ENCODE measurements at places on chromosomes 11 and 22.

GRCh38 chr22:29146771-29147170 is 58.9 kb upstream of the EMID1 start:
- DNase-seq = no peak

- DNase-seq = no peak
These were observed 4.2 kb downstream of the GRAMD1B start for GRCh38 chr11:123434262-123434661.

GRCh38 chr11:61103851-61104423 is 1.6 kb downstream of the CD5 start:
- no peak for DNase-seq

GRCh38 chr22:44604991-44605390 is 97.0 kb upstream of the PRR5 start:
- no peak for DNase-seq

GRCh38 chr11:6895010-6895409 is 2.7 kb upstream of the OR2D2 start:
- DNase-seq = no peak

GRCh38 chr11:70844387-70844786 is 408.0 kb downstream of the SHANK2 start:
- DNase-seq = no peak

- no peak for DNase-seq
These were observed 139.0 kb upstream of the NAV2 start for GRCh38 chr11:19573666-19574065.

- DNase-seq = no peak
These were observed 44.0 kb downstream of the LIF start for GRCh38 chr22:30202531-30203006.

DNA sequence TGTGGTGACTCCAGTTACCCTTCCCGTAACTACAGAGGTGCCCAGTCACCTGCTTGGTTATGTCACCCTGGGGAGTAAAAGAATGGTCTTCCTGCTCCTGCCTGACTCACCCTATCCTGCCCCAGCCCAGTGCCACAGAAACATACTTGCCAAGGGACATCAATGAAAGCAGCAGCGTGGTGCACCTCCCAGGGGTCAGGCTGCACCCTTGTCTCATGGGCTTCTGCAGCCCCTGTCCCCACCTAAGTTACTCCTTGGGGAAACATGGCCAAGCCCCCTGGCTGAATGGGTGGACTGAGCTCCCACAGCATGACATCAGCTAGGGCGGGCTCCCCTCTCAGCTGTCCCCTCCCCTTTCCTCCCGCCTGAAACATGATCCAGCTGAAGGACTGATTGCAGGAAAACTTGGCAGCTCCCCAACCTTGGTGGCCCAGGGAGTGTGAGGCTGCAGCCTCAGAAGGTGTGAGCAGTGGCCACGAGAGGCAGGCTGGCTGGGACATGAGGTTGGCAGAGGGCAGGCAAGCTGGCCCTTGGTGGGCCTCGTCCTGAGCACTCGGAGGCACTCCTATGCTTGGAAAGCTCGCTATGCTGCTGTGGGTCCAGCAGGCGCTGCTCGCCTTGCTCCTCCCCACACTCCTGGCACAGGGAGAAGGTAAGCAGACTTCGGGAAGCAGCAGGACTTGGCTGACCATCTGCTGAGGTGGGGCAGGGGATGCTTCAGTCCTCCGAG is at the start of gene HTR3A:
Gene HTR3A (plus strand): TSS at position 368 of the 730 bp plus-strand sequence. CDS start 218 bp downstream, at position 586.
- DNase-seq = no peak

DNA sequence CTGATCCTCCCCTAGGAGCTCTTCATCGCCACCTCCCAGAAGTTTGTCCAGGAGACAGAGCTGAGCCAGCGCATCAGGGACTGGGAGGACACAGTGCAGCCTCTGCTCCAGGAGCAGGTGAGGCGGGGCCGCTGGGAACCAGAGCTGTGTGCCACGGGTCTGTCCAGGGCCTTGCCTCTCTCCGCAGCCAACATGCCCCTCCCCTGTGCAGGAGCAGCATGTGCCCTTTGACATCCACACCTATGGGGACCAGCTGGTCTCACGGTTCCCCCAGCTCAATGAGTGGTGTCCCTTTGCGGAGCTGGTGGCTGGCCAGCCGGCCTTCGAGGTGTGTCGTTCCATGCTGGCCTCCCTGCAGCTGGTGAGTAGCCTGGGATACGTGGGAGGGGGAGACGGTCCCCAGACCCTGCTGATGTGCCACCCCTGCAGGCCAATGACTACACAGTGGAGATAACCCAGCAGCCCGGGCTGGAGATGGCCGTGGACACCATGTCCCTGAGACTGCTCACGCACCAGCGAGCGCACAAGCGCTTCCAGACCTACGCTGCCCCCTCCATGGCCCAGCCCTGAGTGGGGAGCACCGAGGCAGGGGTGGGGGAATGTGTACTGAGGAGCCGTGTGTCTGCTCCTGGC is 2.5 kb downstream of the SCO2 start:
- DNase-seq = no peak

DNA sequence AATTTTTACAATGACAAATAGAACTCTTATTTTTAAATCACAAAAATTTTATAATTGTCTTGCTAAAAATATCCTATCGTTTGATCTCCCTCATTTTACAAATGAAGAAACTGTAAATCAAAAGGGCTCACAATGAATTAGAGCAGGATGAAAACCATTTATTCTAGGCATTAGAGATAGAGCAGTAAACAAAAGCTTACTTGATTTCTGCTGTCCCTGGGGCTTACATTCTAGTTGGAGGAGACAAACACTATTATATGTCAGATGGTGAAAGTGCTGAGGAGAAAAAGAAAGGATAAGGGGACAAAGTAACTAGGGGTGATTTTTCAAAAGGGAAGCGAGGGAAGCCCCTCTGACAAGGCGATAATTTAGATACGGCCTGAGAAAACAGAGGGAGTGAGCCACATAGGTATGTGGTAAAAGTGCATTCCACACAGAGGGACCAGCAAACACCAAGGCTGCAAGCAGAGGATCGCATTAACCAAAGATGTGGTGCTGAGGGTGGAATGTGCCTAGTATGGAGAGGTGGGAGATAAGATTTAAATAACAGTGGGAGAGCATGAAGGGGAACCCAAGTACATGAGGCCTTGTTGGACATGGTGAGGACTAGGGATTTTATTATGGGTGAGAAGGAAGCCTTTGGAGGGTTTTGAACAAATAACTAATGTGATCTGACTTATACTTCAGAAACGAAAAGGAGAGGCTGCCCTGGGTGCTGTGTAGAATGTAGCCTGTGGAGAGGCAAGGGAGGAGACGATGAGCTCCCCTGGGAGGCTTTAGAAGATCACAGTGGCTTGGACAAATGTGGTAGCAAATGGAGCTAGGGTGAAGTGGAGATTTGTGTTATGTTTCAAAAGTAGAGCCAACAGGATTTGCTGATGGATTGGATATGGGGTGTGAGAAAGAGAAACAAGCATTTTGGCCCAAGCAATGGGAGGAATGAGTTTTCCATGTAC is 62.1 kb downstream of the PDHX start:
- no peak for DNase-seq

DNA sequence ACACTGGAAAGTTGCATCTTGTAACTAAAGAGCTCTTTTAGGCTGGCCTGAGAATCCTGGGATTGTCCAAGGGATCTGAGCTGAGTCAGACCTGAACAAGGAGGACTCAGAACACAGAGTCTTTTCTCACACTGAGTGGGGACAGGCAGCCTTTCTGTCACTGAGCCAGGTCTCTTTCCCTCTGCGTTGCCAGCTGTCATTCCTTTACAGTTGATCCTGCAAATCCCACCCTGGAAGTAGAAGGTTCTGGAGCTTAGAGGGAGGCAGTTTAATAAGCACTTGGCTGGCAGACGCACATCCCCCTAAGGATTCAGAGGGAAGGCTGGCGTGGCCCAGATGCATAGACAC is 76.3 kb upstream of the SUSD2 start:
- DNase-seq = no peak

- no peak for DNase-seq
These were observed 39.5 kb upstream of the GCAT start for GRCh38 chr22:37768273-37768672.

GRCh38 chr22:36419912-36420882 is 32.4 kb upstream of the MYH9 start:
- DNase-seq = no peak

DNA sequence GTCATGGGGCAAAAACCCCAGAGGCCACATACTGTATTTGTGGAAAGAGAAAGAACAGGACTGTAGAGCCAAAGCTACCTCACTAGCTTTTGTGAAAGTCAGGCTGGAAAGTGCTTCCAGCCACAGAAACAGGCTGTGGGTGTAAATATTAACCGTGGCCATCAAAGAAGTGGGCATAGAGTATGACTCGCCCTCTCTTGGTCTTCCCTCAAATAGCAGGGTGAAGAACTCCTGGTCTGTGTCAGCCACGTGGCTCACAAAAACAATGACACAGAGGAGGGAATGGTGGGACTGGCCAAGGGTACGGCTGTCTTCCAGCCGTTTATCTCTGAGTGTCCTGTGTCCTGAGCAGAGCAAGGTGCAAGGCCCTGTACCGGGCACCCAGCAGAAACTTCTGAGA is 37.6 kb upstream of the UBASH3B start:
- no peak for DNase-seq

DNA sequence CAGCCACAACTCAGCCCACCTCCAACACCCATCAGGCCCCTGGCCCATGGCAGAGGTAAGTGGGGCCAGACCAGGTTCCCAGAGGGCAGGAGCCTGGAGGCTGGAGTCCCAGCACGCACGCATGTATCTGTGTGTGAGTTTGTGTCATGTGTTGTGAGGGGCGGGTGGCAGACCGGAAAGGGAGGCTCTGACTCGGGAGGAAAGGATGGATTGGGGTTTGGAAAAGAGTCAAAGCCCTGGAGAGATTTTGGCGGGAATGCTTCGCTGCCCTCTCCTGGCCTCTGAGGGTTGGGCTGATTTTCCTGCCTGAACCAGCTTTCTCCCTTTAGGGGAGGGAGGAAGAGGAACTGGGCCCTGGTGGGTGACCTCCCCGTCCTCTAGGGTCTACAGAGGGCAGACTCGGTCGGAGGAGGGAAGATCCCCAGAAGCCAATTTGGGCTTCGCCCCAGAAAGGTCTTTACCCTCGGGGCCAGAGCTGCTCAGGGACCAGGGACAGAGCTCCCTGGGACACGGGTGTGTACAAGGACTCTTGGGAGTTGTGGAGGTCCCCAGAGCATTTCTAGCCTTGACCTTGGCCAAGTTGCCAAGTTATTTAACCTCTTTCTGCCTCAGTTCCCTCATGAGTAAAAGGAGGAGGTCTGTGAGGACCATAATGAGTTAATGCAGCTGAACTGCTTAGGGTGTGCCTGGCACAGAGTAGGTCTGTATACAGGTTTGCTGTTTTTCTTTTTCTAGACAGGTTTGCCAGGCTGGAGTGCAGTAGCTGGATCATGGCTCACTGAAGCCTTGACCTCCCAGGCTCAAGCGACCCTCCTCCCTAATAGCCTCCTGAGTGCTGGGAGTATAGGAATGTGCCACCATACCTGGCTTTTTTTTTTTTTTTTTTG is 6.9 kb downstream of the C11orf68 start:
- no peak for DNase-seq

GRCh38 chr11:134519788-134520187 is 107.7 kb upstream of the B3GAT1 start:
- DNase-seq = no peak

GRCh38 chr11:34331329-34331728 is 26.5 kb downstream of the ABTB2 start:
- no peak for DNase-seq

- no peak for DNase-seq
These were observed 561 bp downstream of the FXYD2 start for GRCh38 chr11:117823946-117824420.

GRCh38 chr11:44032299-44033085 is 15.3 kb upstream of the ACCSL start:
- no peak for DNase-seq
